ENCODE measurements at places on chromosomes 4 and X.

DNA sequence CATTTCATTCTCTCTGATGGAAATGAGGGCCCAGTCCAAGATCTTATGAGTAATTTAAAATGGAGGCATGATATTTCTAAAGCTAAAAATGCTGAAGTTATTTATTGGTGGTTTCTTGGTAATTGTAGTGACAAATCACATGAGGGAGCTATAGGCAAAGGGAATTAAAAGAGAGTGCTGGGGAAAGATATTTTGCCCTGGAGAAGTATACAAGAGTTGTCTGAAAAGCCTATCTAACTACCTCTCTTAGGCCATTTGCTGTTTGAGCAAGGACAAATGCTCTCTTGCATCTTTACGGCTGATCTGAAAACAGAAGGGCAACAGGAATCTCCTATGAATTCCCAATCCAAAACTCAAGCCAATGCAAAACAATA lies 89.4 kb downstream of the FMR1NB start:
- DNase-seq = no peak

- DNase-seq = no peak
Observed at GRCh38 chr4:56255820-56256219, 131.5 kb downstream of the AASDH start.

GRCh38 chr4:165096776-165097175 lies 15.9 kb downstream of the TMEM192 start:
- DNase-seq = no peak

DNA sequence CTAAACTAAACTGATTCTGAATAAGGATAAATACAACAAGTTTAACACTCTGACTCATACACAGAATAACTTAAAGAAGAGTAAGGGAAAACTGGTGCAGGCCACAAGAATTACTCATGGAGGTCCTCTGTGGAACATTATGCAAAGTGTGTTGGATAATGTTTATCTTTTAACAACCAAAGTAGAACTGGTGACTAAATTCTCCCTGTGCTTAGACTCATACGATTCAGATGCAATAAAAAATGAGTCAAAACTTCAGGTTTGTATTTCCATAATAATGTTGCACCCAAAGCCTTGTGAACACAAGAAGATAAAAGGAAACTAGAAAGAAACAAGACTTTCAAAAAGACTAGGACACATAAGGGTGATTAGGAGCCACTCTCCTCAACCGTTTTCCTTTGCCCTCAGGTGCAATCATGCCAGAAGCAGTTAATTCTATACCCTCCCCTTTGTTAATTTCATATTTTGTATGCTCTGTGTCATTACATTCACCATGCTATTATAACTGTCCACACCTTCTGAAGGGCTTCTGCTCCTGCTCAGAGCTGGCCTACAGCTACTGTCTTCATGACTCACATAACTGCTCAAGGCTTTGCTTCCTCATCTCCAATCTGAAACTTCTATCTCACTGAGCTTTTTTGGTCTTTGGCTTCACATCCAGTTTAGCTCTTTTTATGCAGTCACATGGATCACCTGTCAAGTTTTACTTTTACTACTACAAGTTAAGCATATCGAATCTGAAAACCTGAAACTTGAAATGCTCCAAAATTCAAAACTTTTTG lies 60.2 kb downstream of the KCNIP4 start:
- DNase-seq = no peak

- DNase-seq = no peak
Observed at GRCh38 chrX:141952603-141953002, 48.9 kb downstream of the MAGEC1 start.

GRCh38 chrX:99142745-99143144 lies 1267.3 kb downstream of the PCDH19 start:
- no peak for DNase-seq

DNA sequence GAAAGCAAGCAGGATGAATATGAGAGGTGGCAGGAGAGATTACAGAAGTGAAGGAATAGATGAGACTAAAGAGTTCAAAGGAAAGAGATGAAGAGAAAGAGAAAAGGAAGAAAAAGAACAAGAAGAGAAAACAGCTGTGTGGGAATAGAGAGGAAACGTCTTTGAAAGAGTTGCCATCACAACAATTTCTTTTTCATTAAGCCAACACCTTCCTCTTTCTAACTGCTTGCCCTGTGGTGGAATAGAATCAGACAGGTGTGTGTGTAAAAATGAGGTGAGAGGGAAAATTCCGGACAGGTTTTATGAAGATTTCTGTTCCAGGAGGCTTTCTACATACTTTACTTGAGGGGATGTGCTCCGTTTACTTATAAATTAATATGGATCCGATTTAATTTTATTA lies 28.8 kb downstream of the DTHD1 start:
- DNase-seq = no peak

DNA sequence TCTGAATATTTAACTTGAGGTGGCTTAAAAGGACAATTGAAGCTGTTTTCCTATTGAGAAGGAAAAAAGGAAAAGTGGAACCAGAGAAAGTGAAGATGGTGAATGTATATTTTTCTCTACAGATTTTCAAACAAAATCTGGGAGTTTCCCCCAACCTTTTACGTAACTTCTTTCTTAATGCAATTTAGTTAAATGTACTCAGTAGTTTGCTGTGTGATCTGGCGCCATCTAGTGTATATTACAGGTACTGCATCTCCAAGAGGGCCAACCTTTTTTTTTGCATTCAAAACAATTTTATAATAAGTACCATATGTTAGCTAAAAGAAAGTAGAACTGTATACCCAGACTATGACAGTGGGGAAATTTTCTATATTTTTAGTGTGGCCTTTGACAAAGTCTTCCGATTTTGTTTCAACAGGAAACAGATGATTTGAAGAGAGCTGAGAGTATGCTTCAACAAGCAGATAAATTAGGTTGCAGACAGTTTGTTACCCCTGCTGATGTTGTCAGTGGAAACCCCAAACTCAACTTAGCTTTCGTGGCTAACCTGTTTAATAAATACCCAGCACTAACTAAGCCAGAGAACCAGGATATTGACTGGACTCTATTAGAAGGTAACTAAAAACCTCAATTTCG lies 82.0 kb downstream of the PLS3 start:
- DNase-seq = no peak

- no peak for DNase-seq
Observed at GRCh38 chr4:66629927-66630326, 915.4 kb downstream of the CENPC start.

DNA sequence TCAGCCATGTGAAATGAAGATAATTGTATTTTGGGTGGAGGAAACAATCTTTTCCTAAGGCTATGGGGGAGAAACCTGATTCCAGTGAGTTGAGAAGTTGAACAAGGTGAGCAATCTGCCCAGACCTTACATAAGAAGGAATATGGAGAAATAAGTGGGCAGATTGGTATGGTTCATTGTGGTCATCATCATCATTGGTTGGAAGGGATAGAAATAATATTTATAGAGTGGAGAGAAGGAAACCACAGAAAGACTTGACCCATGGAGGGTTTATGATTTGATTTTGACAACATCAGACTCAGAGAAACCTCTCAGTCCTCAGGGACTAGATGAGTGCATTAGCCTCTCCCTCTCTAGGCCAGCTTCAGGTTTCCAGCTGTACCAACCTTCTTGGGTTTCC lies 177.9 kb upstream of the NEIL3 start:
- DNase-seq = no peak

DNA sequence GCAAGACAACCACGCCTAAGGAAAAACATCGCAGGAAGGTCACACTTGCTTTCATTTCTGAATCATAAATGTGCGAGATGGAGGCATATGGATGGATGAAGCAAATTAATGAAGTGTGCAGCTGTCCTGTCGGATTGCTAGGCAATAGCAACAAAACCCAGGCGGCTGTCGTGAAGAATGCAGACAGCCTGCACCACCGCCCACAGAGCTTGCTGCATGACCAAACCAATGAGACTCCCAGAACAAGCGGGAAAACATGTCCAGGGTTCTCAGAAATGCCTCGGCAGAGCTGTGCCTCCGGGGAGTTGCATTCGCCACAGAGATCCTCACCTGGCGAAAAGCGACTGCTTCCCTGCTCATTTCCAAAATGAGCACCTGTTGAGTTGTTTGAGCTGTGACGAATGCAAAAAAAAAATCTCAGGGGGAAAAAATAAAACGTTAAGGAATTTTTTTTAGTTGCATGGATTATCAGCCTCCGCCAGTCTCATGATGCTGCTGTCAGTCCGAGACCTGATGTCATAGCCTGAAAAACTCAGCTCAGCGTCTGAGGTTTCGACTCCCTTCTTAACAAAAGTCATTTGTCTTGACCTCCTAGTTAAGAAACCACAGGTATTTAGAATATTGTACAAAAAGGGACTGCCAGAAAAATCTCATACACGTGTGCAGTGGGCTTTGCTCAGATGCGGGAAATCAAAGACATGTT lies 155.5 kb upstream of the MXRA5 start:
- DNase-seq = no peak

- no peak for DNase-seq
Observed at GRCh38 chrX:113260474-113260873, 419.8 kb upstream of the AMOT start.

DNA sequence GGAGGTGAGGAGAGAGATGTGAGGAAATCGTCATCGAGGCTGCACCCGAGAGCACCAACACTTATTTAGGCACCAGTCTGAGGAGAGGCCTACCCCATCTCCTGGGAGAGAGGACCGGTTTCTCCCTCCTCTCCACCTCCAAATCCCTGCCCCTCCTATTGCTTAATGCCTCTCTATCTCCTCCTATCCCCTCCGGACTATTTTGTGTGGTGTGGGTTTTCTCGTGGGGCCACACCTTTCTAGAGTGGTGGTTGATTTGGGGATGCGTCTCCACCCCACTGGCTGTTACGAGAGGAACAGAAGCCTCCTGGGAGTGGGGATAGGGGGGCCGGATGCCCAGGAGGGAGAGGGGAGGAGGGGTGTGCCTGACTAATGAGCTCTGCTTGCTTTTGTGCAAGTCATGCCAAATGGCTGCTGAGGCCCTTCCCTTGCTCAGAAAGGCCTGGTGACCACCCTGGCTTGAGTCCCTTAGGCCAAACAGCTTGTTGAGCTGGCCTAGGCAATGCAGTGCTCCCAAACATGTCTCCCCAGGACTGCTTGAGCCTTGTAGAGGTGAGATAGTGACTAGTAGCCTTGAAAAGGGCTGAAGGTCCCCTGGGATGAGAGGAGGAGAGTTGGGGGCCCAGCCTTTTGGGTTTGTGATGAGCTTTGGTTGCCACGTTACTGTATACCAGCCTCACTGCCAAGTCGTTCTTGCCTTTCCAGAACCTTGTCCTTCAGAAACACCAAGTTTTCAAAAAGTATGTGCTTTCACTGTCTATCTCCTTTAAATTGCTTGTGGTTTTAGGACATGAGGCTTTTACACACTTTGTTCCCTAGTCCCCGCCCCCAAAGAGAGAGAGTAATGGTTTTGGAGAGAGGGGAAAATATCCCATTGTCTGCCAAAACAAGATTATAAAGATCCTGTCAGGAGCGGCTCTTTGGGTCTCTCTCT lies 1.2 kb downstream of the MSN start:
- no peak for DNase-seq

- DNase-seq = no peak
Observed at GRCh38 chr4:88419874-88420273, 37.0 kb upstream of the HERC5 start.

DNA sequence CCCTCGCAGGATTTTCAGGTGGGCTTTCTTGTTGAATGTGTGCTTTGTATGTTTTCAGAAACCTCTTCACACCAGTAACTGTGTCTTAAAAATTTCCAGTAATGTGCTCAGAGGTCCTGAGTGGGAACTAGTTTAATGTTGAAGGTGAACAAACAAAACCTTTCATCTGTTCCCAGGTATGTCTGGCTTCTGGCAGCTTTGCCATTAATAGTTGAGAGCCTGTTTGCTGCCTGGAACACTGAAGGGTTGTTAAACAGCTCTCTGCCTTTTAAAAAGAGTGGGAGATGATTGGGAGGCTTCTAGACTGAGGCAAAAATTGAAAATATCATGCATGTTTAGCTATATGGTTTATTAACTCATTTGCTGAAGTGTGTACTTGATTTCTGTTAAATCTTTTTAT lies 161.2 kb upstream of the AGTR2 start:
- DNase-seq = no peak

- DNase-seq = no peak
Observed at GRCh38 chr4:68995292-68995691, 43.7 kb upstream of the UGT2A3 start.

DNA sequence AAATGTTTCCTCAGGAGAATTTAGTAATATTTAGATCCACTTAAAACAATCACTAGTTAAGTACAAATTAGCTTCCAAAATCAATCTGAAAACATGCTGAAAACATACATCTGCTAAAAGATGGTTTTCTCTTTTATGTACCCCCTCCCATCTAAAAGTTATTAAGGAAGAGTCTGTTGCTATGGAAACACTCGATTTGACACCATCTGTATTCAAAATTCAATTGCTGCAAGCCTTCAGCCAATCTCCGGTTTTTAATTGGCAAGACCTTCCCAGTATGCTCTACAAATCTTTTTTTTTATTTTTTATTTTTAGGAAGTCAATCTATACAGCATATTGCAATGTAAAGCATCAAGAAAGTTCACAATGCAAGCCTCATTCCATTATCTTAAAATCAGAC lies 639.3 kb upstream of the FTHL17 start:
- no peak for DNase-seq

DNA sequence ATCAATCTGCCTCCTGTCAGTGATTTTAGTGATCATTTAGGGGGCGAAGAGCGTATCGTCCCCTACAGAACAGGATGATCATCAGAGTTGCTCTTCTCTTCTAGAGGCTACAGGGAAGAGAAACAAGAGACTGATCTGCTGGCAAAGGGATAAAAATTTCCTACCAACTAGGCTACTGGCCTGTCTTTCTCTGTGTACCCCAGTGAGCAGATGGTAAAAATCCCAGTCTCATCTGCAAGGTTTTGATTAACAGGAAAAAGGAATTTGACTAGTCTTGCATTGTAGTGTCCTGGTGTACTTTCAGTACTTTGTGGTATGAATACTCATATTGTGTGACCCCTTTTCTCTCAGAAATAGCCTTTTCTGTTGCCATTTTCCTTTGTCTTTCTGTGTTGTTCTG lies 21.8 kb upstream of the AADAT start:
- no peak for DNase-seq

- no peak for DNase-seq
Observed at GRCh38 chr4:93433840-93434239, 394.7 kb upstream of the ATOH1 start.

DNA sequence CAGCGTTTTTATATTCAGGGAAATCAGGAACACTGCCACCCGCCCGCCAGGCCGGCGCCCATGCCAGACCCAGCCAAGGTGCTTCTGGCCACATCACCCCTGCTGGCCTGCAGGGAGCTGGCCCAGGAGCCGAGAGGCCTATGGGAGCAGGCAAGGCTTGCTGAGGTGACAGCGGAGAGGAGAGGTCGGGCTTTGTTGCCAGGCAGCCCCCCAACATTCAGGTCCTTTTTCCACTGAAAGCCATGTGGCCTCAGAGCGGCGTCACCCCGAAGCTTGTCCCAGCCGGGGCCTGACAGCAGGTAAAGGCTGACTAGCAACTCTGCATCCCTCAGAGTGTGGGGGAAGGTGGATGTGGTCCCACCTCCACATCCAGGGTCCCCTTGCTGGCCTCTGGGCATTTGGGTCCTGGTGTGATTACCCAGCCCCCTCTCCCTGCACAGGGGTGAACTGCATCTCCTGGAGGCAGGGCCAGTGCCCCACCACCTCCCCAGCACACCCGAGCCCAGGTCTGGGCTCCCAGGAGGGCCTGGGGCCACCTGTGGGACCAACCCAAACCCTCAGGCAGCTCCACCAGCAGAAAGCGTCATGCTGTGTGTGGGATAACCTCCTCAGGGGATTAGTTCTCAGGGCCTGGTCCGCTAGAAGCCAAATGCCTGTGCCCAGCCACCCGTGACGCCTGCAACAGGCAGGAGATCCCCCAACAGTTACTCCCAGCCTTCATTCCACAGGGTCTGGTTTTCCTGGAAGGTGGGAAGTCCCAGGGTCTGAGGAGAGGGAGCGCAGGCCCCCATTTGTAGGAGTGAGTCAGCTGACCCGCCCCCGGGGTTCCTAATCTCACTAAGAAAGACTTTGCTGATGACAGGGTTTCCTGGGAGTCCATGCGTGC lies at the start of gene PDE6B:
Gene PDE6B, plus strand, starts transcription at position 869 of the 886 bp plus-strand sequence. CDS start 54 bp downstream, outside the sequence.
- no peak for DNase-seq

All from stimulated activated CD8-positive, alpha-beta memory T cell treated with anti-CD3 and anti-CD28 coated beads, Interleukin-12 subunit alpha, Interleukin-12 subunit beta, amount 100 ng/mL, for 4 hours (primary cell).